ENCODE measurements at places on chromosomes 3 and 15. TPM values are rescaled to one million over a fixed set of nuclear protein-coding genes. Genes with fewer than 3 reads are reported as not detected.

DNA sequence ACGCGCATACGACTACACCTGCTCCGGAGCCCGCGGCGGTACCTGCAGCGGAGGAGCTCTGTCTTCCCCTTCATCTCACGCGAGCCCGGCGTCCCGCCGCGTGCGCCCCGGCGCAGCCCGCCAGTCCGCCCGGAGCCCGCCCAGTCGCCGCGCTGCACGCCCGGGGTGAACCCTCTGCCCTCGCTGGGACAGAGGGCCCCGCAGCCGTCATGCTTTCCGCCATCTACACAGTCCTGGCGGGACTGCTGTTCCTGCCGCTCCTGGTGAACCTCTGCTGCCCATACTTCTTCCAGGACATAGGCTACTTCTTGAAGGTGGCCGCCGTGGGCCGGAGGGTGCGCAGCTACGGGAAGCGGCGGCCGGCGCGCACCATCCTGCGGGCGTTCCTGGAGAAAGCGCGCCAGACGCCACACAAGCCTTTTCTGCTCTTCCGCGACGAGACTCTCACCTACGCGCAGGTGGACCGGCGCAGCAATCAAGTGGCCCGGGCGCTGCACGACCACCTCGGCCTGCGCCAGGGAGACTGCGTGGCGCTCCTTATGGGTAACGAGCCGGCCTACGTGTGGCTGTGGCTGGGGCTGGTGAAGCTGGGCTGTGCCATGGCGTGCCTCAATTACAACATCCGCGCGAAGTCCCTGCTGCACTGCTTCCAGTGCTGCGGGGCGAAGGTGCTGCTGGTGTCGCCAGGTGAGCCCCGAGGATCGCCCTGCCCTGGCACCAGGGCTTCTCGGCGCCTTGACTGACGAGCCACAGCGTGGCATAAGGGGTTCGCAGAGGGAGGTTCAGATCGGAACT lies 420 bp downstream of the SLC27A2 start:
- peak; percentile 36 for DNase-seq

- DNase-seq: no peak
Observed at GRCh38 chr3:58346368-58346767, 13.7 kb downstream of the PXK start.

DNA sequence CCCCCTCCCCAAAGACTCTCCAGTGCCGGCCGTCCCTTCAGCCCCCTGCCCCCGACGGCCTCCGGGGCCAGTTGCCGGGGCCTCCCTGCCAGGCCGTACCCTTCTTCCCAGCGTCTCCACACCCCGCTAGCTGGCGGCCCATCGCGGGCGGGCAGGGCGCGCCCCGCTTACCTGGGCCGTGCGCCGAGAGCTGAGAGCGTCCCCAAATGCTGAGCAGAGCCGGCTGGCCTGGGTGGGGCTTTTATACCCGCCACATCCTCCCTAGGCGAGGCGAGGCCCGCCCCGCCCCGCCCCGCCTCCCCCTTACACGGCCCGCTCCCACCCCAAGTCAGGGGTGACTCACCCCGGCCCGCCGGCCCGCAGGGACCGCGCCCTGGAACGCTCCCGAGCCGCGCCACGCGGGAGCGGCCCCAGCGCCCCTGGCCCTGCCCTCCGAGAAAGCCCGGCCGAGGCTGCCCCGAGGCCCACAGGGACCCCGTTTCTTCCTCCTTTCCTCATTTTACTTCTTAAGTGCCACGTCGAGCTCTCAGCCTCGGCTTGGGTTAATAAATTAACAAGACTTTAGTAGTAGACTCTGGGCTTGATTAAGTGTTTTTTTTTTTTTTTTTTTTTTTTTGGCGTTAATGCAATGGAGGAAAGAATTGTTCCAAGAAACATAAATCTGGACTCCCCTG lies at the start of gene ANXA2:
ANXA2 (minus strand) TSS at position 215 of the 674 bp plus-strand sequence. CDS start 11,911 bp downstream, outside the sequence.
- DNase-seq: peak; percentile 8

- peak; percentile 51 for DNase-seq
Observed at GRCh38 chr15:81049835-81050234, 49.1 kb downstream of the TLNRD1 start.

Gene SLC7A14
- 11.9 TPM for total RNA-seq

GRCh38 chr3:120419797-120420196 lies 31.0 kb downstream of the FSTL1 start:
- no peak for DNase-seq

- no peak for DNase-seq
Observed at GRCh38 chr15:90451053-90451850, 63.2 kb downstream of the IQGAP1 start.

DNA sequence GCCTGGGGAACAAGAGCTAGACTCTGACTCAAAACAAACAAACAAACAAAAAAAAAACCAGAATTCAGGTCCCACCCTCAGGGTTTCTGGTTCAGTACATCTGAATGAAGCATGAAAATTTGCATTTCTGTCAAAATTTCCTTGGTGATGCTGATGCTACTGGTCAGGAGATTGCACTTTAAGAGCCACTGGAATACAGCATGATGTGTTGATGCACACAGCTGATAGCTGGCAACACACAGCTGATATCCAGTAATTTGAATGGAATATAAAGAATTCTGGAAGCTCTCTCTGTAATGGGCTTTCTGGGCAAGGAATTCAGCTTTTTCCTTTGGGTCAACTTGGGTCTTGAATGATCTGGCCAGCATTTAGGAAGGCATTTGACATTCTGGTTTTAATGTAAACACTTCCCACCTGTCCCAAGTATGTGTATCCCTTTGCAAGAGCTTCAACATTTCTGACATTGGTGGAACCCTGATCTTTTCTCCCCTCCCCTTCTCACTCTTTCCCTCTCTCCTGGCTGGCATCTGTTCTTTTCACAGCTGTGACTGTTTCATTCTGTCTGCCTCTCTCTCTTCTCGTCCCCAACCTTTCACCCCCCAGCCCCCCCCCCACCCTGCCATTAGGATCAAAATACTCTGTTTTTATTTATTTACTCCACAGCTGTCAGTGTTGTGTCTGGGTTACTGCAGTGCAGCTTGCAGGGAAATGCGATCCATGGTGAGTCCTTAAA lies 189.5 kb downstream of the TPRG1 start:
- DNase-seq: no peak

Gene CCR9
- not detected for total RNA-seq

GRCh38 chr15:63712828-63713520 lies 115.8 kb downstream of the FBXL22 start:
- DNase-seq: no peak

Gene STIMATE
- 11.3 TPM for total RNA-seq

DNA sequence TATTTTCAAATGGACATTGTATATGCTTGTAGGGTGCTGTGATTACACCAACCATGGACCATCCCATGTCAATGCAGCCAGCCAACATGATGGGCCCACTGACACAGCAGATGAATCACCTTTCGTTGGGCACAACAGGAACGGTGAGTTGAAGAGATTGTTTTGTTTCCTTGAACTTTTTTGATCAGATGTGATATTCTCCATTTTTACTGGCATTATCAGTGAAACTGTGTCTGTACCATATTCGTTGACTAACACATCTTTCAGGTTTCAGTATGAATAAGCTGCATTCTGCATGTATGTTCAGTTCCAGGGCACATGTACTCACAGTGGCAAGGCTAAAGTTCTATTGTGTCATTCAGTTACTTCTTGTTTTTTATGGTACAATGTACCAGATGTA lies 655.2 kb downstream of the RBMS3 start:
- no peak for DNase-seq

DNA sequence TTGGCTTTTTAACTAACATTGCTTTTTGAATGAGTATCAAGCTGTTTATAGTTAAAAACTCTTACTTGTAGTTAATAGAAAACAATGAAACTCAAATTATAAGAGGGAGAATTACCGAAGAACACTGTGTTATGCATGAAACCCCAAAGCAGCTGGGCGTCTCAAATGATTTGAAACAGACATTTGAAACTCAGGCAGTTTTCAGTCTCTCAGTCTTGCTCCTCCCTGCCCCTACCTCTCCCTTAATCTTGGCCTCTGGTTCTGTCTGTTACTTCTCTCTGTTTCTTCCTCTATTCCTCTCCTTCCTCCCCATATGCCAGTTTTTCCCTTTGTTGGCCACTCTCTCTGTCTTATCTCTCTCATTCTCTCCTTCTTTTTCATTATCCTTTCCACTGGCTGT lies 118.3 kb upstream of the SYNPR start:
- DNase-seq: no peak

- DNase-seq: no peak
Observed at GRCh38 chr3:150144191-150144708, 173.6 kb upstream of the PFN2 start.

Data from cerebellum (tissue), 4 donors.